ENCODE measurements at places on chromosomes 6 and 20.

DNA sequence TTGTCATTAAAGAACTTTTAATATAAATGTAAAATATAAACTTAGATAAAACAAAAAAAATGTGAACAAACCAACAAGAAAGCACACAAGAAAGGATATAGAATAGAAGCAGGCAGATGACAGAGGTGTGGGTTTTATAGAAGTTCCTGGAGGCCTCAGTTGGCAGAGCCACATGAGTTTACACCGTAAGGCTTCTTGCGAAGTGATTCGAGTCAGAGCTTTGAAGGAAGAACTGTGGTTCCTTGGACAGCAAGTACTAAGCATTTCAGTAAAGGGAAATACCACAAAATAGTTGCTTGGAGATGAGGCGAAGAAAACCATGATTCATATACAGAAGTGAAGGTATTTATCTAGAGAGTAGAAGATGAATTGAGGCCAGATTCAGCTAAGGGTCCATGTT lies 207.9 kb upstream of the EYA4 start:
- no peak for DNase-seq

GRCh38 chr6:110534731-110535492 lies 58.5 kb upstream of the SLC22A16 start:
- no peak for DNase-seq

- peak; percentile 46 for DNase-seq
Measured at GRCh38 chr6:30463651-30464618, 25.4 kb upstream of the HLA-E start.

DNA sequence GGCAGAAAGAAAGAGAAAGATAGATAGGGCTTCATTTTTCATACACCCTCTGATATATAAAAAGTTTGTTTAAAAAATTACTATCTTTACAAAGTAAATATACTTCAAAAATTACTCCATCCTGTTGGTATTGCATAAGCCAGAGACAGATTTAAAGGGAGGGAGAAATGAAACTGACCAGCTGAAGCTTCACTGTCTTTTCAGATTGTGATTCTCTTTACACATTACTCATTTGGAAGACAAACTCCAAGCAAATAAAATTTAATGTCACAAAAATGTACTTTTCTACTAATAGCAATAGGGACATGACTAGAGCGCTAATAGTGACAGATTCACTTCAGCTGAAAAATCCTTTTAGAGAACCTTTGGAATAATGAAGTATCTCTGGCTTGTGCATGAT lies 38.6 kb upstream of the MARCKS start:
- no peak for DNase-seq

GRCh38 chr6:107083047-107083768 lies 32.1 kb downstream of the BEND3 start:
- DNase-seq: no peak

- no peak for DNase-seq
Measured at GRCh38 chr6:122246906-122247658, 152.4 kb upstream of the HSF2 start.

GRCh38 chr20:25623225-25623735 lies 534 bp downstream of the NANP start:
- DNase-seq: peak; percentile 7

Measured in stimulated activated CD8-positive, alpha-beta memory T cell treated with anti-CD3 and anti-CD28 coated beads, Interleukin-7, amount 100 ng/mL, for 24 hours (primary cell).